Kidney (tissue), 22 donors: ENCODE measurements at places on chromosomes 16 and 17. TPM values are rescaled to one million over a fixed set of nuclear protein-coding genes. Genes with fewer than 3 reads are reported as not detected.

DNA sequence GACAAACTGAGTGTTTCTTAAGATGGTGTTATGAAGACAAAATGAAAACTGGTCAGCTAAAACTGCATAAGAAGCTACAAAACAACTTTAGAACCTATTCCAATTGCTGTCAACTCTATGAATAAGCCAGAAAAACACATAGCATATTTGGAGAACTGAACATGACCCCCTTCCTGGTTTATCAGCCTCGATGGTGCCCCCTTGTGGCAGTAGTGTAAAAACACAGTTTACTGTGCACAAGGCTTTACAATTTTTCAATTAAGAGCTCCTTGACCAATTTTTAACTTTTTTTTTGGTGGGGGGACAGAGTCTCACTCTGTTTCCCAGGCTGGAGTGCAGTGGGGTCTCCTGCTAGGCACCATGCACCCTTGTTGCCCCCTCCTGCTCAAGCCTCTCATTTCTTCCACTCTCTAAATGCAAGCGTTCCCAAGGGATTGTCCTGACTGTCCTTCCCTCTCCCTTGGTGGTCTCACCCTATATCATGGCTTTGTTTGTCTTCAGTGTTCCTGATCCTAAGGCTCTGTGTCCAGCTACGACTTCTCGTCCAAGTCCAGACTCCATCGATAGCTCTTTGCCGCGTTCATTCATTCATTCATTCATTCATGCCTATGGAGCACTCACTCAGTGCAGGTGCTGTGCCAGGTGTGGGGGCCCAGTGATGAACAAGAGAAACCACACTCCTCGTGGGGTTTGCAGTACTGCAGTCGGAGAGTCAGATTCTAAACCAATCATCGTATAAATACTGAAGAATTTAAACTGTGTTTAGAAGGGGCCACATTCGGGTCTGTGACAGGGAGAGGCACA is 7.5 kb downstream of the EIF1 start:
- peak; percentile 83 for DNase-seq

DNA sequence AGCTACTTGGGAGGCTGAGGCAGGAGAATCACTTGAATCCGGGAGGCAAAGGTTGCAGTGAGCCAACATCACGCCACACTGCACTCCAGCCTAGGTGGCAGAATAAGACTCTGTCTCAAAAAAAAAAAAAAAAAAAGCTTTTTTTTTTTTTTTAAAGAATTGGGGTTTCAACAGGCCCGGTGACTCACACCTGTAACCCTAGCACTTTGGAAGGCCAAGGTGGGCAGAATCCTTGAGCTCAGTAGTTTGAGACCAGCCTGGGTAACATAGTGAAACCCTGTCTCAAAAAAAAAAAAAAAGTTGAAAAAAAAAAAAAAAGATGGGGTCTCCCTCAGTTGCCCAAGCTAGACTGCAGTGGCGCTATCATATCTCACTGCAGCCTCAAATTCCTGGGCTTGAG is 6.6 kb upstream of the HEXIM2 start:
- DNase-seq: no peak

The SLC38A8 gene
- total RNA-seq: not detected

DNA sequence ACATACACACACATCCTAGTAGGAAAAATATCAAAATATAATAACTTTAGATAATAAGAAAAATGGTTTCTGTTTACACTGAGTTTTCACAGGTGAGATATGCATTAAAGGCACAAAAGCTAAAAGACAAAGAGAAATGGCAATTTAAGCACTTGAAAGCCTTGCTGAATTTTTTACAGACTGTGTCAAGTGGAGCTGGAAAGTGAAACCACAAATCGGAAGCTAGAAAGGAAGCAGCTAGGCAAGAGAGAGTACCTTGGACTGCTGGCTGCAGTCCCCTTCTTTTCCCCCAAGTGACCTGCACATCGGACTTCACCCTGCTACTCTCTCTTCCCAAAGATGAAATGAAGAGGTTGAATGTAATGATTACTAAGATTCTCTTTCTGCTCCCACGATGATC is 135.1 kb downstream of the CDH13 start:
- DNase-seq: no peak

The CD300C gene
- total RNA-seq: 4.2 TPM

DNA sequence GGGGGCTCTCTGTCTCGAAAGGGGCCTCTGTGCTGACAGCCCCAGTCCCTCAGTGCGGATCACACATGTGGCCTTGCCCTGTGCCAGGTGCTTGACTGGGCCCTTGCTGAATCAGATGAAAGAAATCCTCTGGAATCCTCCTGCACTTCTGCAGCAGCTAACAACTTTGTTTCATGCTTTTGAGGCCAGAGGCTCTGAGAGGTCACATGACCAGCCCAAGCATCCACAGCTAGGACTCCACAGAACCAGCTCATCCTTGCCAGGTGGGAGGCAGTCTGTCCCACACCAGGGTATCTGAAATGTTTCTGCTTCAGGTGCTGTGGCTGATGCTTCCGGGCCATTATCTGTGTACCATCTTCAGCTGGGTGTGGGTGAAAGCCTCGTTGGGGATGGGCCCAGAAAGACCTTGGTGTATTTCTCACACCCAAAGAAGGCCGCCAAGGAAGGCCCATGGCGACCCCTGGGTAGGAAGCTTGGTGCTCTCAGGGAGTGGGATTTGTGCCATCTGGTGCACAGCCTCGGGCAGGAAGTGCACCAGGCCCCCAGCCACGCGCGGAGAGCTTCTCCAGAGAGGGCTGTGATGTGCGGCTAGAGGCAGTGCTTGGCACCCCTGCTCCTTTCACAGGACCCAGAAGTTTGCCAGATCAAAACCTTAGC is 143.8 kb downstream of the CLEC16A start:
- no peak for DNase-seq

DNA sequence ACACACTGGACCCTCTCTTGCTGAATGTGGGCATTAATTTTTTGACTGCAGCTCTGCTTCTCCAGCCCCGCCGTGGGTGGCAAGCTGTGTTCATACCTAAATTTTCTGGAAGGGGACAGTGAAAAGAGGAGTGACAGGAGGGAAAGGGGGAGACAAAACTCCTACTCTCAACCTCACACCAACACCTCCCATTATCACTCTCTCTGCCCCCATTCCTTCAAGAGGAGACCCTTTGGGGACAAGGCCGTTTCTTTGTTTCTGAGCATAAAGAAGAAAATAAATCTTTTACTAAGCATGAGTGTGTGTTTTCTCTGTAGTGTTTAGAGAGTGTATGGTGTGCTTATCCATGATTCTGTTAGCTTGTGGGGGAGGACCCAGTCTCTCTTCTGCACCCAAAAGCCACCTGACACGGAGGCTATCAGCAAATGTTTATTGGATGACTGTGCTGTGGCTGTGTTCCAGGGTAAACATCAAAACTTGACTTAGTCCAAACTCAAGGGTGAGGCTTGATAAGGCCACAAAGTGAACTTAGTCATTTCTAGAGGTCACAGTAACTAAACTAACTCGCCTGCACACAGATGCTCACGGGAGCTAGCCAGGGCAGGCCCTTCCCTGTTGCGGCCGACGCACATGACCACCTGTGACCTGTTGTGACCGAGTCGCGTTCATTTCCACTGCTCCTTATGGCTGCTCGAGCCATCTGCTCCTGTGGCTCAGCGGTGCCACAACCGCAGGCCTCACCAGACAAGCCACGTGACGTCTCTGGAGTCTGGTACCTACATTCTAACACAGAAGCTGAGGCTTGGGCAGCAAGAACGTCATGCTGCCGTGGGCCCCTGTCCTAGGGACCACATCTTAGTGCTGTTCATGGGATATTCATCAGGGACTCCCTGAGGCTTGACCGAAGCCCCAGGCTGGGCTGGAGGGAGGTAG is 9.8 kb upstream of the MED11 start:
- DNase-seq: no peak

The CPHXL2 gene
- not detected for total RNA-seq

DNA sequence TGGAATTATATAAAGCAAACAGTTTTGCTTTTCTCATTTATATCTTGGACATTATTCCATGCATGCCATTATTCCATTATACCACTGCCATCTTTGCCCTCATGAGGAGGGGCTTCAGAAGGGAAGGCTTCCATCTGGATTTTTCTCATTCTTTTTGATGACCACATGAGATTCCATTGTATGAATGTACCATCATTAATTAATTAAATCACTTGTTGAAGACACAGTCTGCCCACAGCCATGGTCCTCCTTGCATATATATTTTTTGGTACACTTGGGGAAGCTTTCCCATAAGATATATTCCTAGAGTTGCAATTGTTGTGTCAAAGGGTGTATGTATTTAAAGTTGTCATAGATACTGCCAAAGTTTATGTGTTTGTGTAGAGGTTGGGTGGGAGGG is 7.1 kb downstream of the ARL4D start:
- no peak for DNase-seq
